Effector memory CD4-positive, alpha-beta T cell (primary cell): ENCODE measurements at places on chromosomes 5 and 9.

- DNase-seq = no peak
Observed at GRCh38 chr5:145847499-145848497, 12.7 kb upstream of the PRELID2 start.

DNA sequence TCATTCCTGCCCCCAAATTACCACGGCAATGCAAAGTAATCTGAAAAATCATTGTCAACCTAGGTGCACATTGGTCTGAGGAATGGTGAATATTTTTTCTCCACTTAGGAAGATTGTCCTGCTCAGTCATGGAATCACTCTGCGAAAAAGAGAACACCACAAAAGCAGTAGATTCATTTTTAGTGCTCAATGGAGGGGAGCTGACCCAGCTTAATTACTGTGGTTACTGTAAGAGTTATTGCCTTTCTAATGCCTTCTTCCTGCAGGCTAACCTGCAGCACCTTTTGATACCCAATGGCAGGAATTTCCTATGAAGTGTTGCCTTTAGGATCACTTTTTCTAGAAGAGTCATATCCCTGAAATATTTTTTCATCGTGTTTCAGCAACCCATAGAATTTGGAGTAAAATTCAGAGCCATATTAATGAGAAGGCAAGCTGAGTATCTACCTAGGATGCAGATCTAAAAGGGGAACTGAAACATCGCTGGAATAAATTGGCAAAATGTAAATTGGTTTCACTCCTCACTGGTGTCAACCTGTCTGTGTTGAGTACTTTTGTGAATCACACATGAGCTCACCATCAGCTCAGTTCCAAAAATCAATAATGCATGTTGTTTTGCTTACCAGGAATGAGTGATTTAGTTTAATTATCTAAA, 464.5 kb downstream of the CSNK1G3 start:
- no peak for DNase-seq

DNA sequence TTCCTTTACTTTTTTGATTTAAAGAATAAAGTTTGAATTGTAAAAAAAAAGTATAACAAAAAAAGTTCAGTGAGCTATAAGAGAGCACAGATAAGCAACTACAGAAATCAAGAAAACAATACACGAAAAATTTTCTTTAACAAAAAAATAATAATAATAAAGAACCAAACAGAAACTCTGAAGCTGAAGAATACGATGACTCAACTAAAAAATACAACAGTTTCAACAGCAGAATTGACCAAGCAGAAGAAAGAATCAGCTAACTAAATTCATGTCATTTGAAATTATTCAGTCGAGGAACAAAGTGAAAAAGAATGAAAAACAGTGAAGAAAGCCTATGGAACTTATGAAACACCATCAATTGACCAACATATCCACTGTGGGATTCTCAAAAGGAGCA, 177.7 kb downstream of the NDUFS4 start:
- DNase-seq = no peak

GRCh38 chr5:149141957-149142851, 911 bp downstream of the ABLIM3 start:
- DNase-seq = no peak

DNA sequence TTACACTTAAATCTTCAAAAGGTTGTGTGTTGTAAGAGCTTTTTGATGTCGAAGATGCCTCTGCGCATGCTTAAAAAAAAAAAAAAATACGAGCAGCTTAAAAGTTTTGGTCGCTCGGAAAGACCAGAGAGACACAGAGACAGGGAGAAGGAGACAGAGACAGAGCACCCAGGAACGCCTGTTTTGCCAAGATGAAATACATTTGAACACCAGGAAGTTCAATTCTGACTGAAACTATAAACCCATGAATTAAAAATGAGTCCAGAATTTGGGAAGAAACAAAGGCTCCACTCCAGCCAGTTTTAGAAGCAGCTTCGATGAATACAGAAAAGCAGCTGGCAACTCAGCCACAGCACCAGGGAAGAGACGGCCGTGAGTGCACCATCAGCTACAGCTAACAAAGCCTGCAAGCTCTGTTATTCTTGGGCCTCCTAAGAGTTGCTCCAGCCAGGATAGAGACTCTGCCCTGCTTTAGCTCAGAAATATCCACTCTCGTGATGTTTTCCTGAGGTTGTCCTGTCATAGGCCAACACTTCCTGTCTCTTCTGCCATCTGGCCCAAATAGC, 2.5 kb upstream of the ZNF474 start:
- DNase-seq = no peak

DNA sequence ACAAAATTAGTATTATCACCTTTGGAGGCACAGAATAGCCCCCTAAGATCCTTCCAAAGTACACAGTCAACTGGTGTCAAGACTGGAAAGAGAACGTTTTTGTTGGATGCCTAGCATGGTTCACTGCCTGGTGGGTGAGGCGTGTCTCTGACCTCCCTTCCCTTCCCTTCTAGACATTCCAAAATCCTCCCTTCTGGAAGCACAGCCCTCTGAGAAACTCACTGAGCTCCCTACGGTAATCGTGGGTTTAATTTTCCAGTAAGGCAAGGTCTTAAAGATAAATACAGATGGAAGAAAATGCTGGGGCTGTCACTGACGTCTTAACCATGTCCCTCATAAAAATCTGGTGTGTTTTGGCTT, 138.8 kb downstream of the LIFR start:
- no peak for DNase-seq

GRCh38 chr5:122311961-122312590, at the start of gene SNCAIP:
Gene SNCAIP (plus strand): TSS chr5:122312237. CDS start chr5:122391135, 78,898 bp downstream.
- no peak for DNase-seq

DNA sequence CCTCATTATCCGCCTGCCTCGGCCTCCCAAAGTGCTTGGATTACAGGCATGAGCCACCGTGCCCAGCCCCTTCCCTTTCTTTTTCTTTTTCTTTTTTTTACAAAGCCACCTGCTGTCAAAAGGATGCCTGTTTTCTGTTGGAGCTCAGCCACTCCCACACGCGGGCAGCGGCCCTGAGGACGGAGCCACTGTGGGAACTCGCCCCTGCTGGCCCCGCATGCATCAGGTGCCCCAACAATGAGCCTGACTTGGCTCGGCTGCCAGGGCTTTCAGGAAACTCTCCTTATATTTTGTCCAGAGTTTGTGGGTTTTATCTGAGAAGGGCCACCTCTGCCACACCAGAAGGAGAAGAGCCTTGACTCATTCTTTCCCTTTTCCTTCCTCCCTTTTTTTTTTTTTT, 37.1 kb upstream of the LRRC14B start:
- no peak for DNase-seq

DNA sequence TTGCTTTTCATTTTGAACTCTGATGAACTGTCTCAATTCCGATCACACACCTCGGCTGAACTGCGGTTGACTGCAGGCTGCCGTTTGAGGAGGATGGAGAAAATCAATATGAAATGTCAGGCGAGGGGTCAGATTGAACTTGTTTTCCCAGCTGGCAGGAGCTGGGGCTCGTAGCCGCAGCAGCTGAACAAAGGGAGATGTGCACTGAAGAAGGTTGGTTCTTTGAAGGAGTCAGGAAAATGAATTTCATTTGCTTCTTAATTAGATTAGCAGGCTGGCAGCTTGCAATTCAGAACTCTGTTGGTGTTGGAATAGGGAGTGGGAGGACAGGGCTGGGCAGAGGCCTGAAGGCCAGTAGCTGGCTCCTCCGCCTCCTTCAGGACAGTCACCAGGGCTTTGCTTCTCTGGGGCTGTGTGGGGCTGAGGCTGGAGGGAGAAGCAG, 117.4 kb upstream of the GPR151 start:
- no peak for DNase-seq

DNA sequence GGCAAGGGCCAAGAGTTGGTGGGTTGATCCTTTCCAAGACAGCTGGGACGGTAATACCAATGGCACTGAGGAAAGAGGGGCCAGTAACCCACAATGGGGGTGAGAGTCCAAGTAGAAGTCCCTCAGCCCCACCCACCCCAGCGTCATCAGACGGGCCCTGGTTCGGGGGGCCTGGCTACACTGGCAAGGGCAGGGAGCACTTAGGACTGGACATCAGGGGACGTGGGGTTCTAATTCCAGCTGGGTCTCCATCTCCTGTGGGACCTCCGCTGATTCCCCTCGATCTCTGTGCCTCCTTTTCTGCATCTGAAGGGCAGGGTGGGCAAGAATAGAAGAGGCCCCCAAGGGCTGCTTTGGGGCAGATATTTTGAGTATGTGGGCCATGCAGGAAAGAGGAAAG, 53.5 kb upstream of the FCN1 start:
- no peak for DNase-seq

DNA sequence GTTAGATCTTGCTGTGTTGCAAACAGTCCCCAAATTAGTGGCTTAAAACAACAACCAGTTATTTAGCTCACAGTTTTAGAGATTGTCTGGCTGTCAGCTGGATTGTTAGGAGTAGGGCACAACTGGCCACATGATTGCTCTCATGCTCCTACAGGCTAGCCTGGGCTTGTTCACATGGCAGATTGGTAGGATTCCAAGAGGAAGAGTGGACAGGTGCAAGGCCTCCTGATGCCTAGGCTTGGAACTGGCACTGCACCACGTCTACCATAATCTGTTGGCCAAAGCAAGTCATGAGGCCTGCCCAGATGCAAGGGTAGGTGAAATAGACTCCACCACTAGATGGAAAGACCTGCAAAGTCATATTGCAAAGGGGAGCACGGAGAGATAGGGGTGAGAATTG, 76.4 kb downstream of the ACER2 start:
- no peak for DNase-seq

GRCh38 chr9:77531400-77531799, 116.7 kb downstream of the GNA14 start:
- no peak for DNase-seq

DNA sequence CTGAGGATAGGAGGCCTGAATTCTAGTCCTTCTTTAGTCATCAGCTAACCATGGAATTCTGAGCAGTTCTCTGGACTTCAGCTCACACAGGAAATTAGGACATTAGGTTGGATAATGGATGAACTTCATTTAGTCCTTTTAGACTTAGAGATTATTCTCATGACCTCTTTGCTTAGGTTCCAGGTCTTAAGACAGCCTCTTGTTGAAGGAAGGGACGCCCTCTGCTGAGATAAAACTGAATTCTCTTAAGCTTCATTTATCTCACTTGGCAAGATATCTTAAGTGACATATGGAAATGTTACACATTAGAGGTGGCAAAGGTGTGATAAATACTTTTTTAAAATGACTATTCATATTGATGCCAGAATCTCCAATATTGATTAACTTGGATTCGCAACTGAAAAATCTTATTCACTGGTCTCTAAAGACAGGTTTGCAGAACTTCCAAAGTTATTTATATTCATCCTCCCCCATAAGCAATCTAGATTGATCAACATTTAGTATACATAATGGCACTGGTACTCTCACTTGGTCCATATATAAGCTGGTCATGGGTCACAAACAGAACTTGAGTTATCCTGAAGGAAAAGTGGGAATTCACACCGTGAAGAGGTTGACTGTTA, 16.9 kb upstream of the ZNF366 start:
- no peak for DNase-seq

GRCh38 chr9:136219276-136219675, 14.3 kb upstream of the LHX3 start:
- no peak for DNase-seq

- DNase-seq = no peak
Observed at GRCh38 chr5:153891394-153891793, 147.3 kb downstream of the FAM114A2 start.

DNA sequence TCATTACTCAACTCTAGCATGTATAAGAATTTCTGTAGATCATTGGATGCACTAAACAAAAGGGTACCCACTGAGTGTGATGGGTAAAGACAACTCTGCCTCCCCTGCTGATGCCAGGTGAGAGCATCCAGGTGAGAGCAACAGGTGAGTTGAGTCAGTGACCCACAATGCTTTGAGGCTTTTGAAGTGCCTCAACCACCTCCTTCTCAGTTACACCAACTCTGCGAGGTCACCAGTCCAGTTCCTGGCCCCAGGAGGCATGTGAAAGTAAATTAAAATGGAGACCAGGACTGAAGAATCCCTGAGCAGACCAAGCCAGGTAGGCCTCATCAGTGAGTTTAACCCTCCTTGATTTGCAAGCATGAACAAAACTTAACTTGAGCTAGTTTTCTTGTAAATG, 505.8 kb downstream of the EBF1 start:
- DNase-seq = no peak

DNA sequence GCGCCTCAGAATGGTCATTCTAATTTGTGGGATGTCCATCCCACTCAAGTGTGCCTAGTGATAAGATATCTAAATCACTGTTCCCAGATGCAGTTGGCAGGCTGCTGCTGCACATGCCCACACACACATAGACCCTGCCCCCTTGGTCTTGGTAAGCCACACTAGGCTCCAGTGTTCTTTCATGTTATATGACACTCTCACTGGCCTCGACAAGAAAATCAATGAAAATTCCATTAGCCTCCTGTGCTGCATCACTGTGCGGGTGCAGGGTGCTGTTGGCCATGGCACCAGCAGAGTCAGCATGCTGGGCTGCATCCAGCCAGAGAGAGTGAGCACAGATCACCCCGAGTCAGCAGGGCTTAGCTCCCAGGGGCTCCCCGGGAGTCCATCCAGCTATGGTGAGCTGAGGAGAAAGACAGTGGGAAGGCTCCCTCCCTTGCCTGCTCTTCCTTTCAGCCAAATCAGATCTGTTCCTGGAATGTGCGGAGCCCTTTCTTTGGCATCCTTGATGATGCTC, 59.9 kb downstream of the ABLIM3 start:
- no peak for DNase-seq
